ENCODE measurements at places on chromosomes 7 and 10. TPM values are rescaled to one million over a fixed set of nuclear protein-coding genes. Genes with fewer than 3 reads are reported as not detected.

- H3K4me3 ChIP-seq, result no peak overlapping the region
- H3K27ac ChIP-seq, result no peak overlapping the region
- DNase-seq, result no peak
- H3K27me3 ChIP-seq, result peaks cover 6% of the 10 kb centered on the region
Measured at GRCh38 chr7:51158742-51159445, 157.7 kb downstream of the COBL start.

DNA sequence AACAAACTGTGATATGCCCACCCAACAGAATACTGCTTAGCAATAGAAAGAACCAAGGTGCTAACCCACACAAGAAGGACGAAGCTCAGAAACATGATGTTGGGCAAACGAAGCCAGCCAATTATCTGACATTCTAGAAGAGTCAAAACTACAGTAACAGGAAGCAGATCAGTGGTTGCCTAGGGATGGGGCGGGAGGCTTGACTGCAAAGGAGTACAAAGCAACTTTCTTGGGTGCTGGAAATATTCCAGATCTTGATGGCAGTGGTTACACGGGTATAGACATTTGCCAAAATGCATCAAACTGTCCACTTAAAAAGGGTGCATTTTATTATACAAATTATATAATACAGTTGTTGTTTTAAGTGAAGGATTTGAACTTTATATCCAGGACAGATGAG lies 41.1 kb upstream of the RET start:
- H3K4me3 ChIP-seq, result no peak overlapping the region
- H3K36me3 ChIP-seq, result no peaks in the 10 kb centered on the region
- H3K4me1 ChIP-seq, result no peaks in the 10 kb centered on the region
- no peaks in the 10 kb centered on the region for H3K27me3 ChIP-seq

DNA sequence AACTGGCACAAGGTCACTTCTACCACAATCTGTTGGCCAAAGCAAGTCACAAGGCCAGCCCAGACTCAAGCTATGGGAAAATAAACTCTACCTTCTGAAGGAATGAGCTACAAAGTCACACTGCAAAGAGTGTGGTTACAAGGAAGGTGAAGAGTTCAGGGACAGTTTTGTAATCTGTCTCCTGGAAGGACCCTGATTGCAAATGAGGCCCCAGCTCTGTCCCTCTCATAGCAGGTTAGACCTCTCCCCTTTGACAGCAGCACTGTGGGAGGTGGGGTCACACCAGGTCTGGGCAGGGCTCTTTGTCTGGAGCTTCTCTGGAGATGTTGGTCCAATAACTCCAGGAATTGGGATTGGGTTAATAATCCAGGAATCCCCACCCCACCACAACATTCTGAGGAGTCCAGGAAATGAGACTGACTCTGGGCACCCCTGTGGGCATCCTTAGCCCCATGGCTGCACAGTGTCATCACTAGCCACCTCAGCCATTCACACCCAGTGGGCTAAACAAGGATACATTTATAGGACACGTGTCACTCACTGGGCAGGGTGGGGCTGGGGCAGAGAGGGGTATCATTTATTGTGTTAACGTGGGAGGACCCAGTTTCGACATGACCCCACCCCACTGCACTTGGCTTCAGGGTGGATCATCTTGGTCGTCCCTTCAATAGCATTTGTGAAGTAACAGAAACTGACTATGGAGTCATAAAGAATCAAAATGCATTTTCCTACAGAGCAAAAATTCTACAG lies 23.7 kb upstream of the C10orf105 start:
- H3K27ac ChIP-seq, result peak overlapping the region; percentile 87
- H3K4me1 ChIP-seq, result peaks cover 97% of the 10 kb centered on the region
- H3K36me3 ChIP-seq, result peaks cover 37% of the 10 kb centered on the region
- H3K4me3 ChIP-seq, result peak overlapping the region; percentile 35
- DNase-seq, result no peak

- H3K27me3 ChIP-seq, result no peaks in the 10 kb centered on the region
- peaks cover 15% of the 10 kb centered on the region for H3K4me1 ChIP-seq
- no peak overlapping the region for H3K27ac ChIP-seq
- peaks cover 31% of the 10 kb centered on the region for H3K36me3 ChIP-seq
- DNase-seq, result no peak
Measured at GRCh38 chr10:58209669-58210068, 58.0 kb downstream of the IPMK start.

DNA sequence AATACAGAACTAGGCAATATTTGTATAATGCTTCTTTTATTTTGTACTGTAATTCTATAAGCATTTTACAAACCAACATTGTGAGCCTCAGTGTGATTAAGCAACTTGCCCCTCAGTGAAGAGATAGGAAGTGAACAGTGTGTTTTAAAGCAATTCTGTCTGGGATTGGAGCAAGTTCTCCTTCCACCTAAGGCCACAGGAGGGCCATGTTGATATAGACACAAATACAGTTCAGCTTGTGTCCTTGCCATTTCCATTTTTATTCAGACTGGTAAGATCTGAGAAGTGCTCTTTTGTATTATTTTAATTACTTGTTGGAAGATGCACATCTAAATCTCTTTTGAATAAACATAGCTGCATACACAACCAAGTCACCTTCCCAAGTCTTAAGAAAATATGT lies 416.3 kb upstream of the COBL start:
- no peaks in the 10 kb centered on the region for H3K4me1 ChIP-seq
- H3K4me3 ChIP-seq, result no peak overlapping the region
- DNase-seq, result no peak
- H3K36me3 ChIP-seq, result no peaks in the 10 kb centered on the region
- H3K27me3 ChIP-seq, result no peaks in the 10 kb centered on the region
- H3K27ac ChIP-seq, result no peak overlapping the region

TUBB8 gene
- total RNA-seq, result not detected

DNA sequence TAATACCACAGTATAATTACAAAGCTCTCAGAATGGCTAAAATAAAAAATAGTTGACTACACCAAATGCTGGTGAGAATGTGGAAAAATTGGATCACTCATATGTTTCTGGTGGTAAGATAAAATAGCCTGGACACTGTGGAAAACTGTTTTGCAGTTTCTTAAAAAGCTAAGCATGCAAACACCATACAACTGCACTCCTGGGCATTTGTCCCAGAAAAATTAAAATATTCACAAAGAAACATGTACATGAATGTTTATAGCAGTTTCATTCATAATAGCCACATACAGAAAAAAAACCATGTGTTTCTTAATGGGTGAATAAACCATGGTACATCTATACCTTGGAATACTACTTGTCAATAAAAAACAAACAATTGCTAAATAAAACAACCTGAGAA lies 172.9 kb downstream of the AHR start:
- H3K27me3 ChIP-seq, result peaks cover 9% of the 10 kb centered on the region
- H3K4me1 ChIP-seq, result peaks cover 3% of the 10 kb centered on the region
- no peak overlapping the region for H3K4me3 ChIP-seq
- H3K36me3 ChIP-seq, result peaks cover 3% of the 10 kb centered on the region
- H3K27ac ChIP-seq, result no peak overlapping the region

DNA sequence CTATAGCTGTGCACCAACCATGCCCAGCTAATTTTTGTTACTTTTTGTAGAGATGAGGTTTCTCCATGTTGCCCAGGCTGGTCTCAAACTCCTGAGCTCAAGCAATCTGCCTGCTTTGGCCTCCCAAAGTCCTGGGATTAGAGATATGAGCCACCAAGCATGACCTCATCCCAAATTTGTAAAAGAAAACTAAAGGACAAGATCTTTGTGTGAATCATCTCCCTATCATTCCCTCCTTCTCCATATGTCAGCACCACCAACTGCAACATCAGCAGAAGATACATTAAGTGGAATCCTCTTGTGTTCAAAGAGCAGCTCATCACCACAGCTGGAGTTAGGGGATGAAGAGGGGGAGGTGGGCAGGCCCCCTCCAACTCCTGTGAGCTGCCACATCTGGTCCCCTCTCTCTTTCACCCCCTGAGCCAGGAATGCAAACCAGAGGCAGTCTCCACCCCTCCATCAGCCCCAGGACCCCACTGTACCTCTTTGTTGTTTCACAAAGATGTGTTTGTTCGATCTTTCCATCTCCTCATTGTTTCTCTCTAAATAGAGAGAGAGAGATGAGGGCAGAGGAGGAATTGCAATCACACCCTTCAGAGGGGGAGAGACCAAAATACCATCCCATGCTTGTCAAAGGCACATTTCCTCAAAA lies 47.3 kb upstream of the PIP4K2A start:
- H3K4me3 ChIP-seq, result no peak overlapping the region
- no peak for DNase-seq
- no peaks in the 10 kb centered on the region for H3K36me3 ChIP-seq

GRCh38 chr10:113683300-113683699 lies 3.6 kb downstream of the CASP7 start:
- H3K36me3 ChIP-seq, result peaks cover 55% of the 10 kb centered on the region
- H3K27ac ChIP-seq, result no peak overlapping the region
- no peak for DNase-seq
- peaks cover 52% of the 10 kb centered on the region for H3K4me1 ChIP-seq
- H3K4me3 ChIP-seq, result no peak overlapping the region
- no peaks in the 10 kb centered on the region for H3K27me3 ChIP-seq

- no peak for DNase-seq
- H3K4me3 ChIP-seq, result no peak overlapping the region
- H3K36me3 ChIP-seq, result peaks cover 2% of the 10 kb centered on the region
- peaks cover 4% of the 10 kb centered on the region for H3K4me1 ChIP-seq
- H3K27me3 ChIP-seq, result peaks cover 10% of the 10 kb centered on the region
Measured at GRCh38 chr7:107100824-107101223, 56.3 kb downstream of the PRKAR2B start.

DNA sequence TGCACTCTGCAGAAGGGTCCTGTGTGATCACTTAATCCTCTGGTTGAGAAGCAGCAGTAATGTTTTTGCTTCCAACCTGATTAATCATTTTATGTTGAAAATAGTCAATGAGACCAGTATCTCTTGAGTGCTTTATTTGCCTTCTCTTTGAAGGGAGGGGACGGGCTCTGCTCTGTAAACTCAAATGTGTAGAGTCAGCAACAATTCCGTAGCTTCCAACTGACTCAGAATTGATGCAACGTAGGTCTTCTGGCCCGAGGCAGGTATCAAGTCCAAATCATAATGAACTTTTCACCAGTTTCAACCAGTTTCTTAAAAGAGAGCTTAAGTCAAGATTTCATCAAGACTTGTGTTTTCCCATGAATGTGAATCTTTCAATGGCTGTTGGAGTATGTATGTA lies 26.3 kb downstream of the GUSB start:
- H3K27ac ChIP-seq, result no peak overlapping the region
- no peaks in the 10 kb centered on the region for H3K27me3 ChIP-seq
- H3K4me3 ChIP-seq, result no peak overlapping the region
- no peaks in the 10 kb centered on the region for H3K4me1 ChIP-seq
- peaks cover 26% of the 10 kb centered on the region for H3K36me3 ChIP-seq
- DNase-seq, result no peak

DNA sequence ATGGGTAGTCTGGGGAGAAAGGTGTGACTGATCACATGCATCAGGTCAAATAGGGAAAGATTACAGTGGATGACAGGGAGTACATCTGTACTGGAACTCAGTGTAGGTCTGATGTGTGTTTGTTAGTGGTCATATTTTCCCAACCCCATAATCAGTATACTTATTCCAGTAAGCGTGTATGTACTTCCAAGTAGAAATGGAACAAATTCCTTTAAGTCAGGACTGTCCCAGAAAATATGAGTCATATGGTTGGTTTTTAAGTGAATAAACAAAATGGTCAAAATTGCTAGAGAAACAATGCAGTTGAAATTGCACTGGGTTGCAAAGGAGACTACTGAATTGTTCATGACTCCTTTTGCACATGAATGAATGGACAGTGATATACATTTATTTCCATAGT lies 118.8 kb upstream of the MYO3A start:
- no peak overlapping the region for H3K27ac ChIP-seq
- DNase-seq, result no peak
- H3K4me1 ChIP-seq, result no peaks in the 10 kb centered on the region
- H3K36me3 ChIP-seq, result no peaks in the 10 kb centered on the region
- H3K27me3 ChIP-seq, result peaks cover 2% of the 10 kb centered on the region

- H3K36me3 ChIP-seq, result no peaks in the 10 kb centered on the region
- H3K4me3 ChIP-seq, result no peak overlapping the region
- H3K4me1 ChIP-seq, result no peaks in the 10 kb centered on the region
- H3K27me3 ChIP-seq, result no peaks in the 10 kb centered on the region
Measured at GRCh38 chr7:53604201-53604600, 568.8 kb downstream of the POM121L12 start.

- H3K27me3 ChIP-seq, result peaks cover 6% of the 10 kb centered on the region
- DNase-seq, result no peak
- H3K36me3 ChIP-seq, result no peaks in the 10 kb centered on the region
- H3K4me3 ChIP-seq, result no peak overlapping the region
Measured at GRCh38 chr10:123272171-123272570, 118.0 kb downstream of the BUB3 start.

CADPS2 gene
- not detected for total RNA-seq

GRCh38 chr7:13713092-13713491 lies 276.4 kb downstream of the ETV1 start:
- no peak overlapping the region for H3K4me3 ChIP-seq
- no peaks in the 10 kb centered on the region for H3K36me3 ChIP-seq
- DNase-seq, result no peak
- H3K4me1 ChIP-seq, result no peaks in the 10 kb centered on the region

GRCh38 chr10:72254813-72255568 lies 18.7 kb upstream of the DDIT4 start:
- H3K36me3 ChIP-seq, result no peaks in the 10 kb centered on the region
- peak overlapping the region; percentile 94 for H3K27ac ChIP-seq
- peak overlapping the region; percentile 66 for H3K4me3 ChIP-seq
- peaks cover 77% of the 10 kb centered on the region for H3K4me1 ChIP-seq
- peak; percentile 55 for DNase-seq

KLLN gene
- 1.1 TPM for total RNA-seq

Data from activated CD4-positive, alpha-beta T cell treated with anti-CD3 and anti-CD28 coated beads, Interleukin-2, amount 10 ng/mL, durations not matched to agents 7 days and 5 days (primary cell).